NCI-H1417 treated with DMSO at 0.1 percent for 48 hours (cell line): ENCODE measurements at places on chromosomes 5 and 9.

GRCh38 chr5:114377946-114378345 lies 16.1 kb downstream of the KCNN2 start:
- DNase-seq = no peak

- DNase-seq = no peak
Measured at GRCh38 chr5:6737043-6737941, 24.1 kb downstream of the TENT4A start.

DNA sequence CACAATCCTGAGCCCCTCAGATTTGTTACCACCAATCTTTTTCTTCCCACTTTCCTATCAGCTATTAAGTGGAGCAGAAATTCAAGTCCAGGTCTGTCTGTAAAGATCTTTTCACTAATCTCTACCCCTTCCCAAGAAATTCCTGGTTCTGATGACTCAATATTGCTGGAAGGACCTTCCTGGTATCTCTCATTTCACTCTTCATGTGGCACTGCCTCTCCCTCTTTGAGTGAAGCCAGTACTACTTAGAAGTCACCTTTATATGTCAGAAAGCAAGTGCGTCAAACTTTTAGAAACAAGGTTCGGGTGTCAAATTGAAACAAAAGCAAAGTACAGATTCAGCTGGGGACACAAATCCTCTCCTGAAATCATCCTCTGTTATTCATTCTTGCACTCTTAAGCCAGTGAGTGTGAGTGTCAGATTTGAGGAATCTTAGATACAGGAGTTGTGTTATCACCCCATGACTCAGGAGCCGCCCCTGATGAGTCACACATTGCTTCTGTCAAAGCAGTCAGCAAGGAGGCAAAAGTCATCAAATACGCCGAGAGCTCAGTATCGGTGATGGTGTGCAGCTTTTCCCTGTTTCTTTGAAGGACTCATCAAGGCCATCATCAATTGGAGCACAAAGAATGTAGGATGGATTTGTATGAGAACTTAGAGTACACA lies 313.0 kb downstream of the CETN3 start:
- no peak for DNase-seq

DNA sequence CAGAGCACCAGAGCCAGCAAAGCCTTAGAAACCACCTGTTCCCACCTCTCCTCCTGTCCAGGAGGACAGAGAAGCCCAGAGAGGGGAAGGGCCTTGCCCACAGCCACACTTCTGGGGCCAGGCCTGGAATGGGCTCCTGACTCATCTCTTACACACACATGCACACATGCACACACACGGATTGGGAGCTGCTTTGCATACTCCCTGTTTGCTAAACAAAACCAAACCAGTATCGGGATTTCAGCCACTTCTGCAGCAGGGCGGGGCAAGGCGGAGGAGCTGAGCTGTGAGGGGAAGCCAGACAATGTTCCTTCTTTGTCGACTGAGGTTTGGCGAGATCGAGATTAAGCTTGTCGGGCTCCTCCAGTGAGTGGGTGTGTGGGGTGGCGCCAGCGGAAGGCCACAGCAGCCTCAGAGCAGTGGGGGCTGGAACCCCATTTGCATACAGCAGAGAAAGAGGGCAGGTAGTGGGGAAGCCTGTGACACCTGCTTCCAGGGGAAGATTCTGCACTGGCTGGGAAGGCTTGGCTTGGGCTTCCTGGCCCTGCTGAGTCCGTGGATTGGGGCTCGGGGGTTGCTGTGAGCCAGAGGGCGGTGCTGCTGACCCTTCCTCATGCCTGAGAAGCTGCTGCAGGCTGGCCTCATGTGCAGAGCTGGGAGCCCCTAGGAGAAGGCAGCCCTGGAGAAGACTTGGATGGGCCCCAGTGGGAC lies 16.1 kb downstream of the GFI1B start:
- no peak for DNase-seq

GRCh38 chr9:82124090-82124489 lies 135.5 kb downstream of the SPATA31D1 start:
- DNase-seq = no peak

DNA sequence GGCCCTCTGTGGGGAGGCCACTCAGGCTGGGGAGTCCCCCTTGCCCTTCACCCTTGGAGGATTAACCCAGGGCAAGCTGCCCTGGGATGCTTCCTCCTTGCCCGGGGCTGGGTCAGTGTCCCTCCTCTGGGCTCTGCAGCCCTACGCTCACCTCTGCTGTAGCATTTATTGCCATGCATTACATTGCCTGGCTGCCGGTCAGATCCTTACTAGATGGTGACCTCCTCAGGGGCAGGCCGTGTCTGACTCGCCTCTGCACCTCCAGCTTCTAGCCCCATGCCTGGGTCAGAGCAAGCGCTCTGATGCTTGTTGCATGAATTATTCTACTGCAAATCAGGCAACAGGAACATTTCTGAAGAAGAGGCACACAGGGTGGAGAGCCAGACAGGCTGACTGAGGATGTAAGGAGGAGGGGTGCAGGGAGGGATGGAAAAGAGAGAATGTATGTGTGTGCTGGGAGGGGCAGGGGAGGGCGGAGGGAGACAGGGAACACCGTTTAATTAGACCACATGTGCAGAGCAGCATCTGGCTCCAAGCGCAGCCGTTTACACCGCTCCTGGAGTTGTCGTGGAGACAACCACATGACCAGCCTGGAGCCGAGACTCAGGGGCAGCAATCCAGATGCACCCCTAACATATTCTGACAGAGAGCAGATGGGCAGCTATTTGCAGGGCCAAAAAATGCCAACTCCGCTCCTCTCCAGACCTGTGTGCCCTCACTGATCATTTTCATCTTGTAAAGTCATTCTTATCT lies 117.0 kb downstream of the CRB2 start:
- peak; percentile 71 for DNase-seq

DNA sequence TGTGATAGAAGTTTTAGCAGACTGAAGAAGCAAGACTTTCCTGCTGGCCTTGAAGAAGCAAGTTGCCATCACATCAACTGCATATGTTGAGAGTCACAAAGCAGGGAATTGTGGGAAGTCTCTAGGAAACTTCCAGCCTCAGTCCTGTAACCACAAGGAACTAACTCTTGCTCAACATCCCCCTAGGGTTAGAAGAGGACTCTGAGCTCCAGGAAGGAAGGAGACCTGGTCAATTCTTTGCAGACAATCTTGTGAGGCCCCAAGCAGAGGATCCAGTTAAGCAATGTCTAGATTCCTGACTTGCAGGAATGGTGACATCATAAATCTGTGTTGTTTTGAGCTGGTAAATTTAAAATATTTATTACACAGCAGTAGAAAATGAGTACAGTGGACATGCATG lies 18.6 kb upstream of the ZNF366 start:
- no peak for DNase-seq

GRCh38 chr9:38060681-38061080 lies 8.3 kb downstream of the SHB start:
- DNase-seq = no peak
